Mesenchymal stem cell (in vitro differentiated cells and primary cell): ENCODE measurements at places on chromosomes 5 and 9.

- peak; percentile 31 for DNase-seq
These were observed 94.3 kb upstream of the MAMDC2 start for GRCh38 chr9:69949396-69949795.

DNA sequence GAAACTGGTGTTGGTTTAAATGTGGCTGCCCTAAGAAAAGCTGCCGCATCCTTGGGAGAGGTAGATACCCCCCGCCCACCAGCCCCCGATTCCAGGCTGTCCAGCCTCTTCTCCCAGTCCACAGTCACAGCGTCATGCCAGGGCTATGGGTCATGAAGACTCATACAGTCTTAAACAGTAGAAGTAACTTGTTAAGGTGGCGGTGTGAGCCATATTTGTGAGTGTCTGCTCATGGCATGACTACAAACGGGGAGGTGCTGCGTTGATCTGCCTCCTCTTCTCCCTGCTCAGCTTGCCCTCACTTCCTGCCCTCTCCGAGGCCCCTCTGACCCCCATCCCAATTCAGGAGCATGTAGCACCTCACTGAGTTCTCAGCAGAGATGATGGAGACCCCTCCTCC lies 20.8 kb downstream of the FGD3 start:
- no peak for DNase-seq

GRCh38 chr5:38529955-38530646 lies 26.3 kb downstream of the LIFR start:
- DNase-seq = no peak

DNA sequence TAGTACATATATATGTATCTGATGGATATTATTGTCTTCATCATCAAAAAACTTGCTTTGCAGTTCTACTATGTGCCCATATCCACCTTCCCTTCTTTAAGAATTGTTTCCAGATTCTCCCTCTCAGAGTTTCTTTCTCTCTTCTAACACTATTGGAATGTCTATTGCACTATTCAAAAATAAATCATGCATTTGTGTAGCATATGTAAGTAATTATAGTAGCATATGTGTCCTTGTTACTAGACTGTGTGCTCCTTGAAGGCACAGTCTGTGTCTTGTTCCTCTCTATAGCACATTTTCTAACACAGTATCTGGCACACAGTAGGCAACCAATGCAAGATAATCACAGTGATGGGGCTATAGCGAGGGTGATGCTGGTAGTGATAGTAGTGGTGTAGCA lies 43.4 kb upstream of the TRIM32 start:
- DNase-seq = no peak

GRCh38 chr9:71769175-71770161 lies 1.2 kb upstream of the CEMIP2 start:
- DNase-seq = peak; percentile 45

GRCh38 chr9:19935422-19935821 lies 146.6 kb upstream of the SLC24A2 start:
- no peak for DNase-seq

DNA sequence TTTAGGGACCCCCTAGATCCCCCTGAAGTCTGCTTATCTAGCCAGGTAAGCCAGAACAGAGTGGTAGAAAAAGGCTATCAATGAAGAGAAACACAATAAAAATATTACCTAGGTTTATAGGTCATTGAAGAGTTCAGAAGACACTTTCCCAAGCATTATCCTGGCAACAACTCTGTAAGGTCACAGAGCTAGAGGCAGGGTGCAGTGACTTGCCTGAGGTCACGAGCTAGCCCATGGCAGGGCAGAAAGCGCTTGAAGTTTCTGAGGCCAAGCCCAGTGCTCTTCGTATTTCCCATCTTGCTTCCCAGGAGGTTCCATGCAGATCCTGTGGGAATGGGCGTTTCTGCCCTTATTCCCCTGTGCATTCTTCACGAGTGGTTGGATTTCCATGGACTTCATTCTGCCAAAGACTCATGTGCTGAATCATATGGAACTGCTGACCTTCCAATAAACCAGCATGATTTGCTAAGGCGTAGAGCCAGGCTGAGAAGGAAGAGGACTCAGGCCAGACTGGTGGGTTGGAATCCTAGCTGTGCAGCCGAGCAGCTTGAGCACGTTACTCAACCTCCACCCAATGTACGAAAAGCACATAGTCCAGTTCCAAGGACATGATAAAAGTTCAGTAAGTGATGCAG lies 22.1 kb downstream of the TRMO start:
- no peak for DNase-seq

DNA sequence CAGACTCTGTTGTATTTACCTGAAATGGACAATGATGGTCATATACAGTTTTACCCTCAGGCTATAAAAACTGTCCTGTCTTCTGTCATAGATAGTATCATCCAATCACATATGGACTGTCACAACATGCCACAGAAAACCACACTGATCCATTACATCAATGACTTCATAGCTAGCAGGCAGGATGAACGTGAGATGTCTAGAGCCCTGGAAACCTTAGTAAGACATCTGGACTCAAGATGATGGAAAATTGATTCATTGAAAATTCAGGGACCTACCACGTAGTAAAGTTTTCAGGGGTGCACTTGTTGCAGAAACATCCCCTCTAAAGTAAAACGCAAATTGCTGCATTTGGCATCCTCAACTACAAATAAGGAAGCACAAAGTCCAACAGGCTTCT lies 284.4 kb upstream of the RGMB start:
- DNase-seq = no peak

- DNase-seq = no peak
These were observed 154.6 kb downstream of the COL23A1 start for GRCh38 chr5:178435321-178436238.

DNA sequence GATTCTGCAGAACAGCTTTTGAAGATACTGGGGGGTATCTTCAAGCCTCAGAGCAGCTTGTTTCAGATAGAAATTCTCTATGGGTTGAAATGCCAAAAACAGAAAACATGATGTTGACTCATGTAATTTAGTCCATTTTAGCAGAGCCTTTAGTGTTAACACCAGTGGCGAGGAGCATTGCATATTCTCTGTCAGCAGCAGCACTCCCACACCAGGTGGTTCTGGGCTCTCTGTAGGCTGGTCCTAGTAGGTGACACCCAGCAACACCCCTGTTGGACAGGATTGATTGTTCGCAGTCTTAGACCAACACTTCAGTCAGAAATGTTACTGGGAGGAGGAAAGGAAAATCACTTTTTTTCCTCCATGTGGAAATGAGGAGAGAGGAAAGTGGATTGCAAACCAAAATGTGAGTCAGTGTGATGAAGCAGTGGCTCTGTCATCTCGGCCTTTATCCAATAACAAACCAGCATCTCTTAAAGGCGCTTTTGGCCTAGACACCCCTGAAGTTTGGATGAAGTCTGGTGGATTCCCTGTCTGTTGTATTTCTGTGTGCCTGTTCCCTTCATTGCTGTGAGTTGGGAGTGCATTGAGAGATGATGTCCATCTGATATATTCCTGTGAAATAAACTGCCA lies 16.8 kb downstream of the SLC46A2 start:
- DNase-seq = no peak

- no peak for DNase-seq
These were observed 153.5 kb downstream of the SLC28A3 start for GRCh38 chr9:84187090-84187489.

GRCh38 chr5:131994533-131995226 lies 16.8 kb downstream of the ACSL6 start:
- no peak for DNase-seq

DNA sequence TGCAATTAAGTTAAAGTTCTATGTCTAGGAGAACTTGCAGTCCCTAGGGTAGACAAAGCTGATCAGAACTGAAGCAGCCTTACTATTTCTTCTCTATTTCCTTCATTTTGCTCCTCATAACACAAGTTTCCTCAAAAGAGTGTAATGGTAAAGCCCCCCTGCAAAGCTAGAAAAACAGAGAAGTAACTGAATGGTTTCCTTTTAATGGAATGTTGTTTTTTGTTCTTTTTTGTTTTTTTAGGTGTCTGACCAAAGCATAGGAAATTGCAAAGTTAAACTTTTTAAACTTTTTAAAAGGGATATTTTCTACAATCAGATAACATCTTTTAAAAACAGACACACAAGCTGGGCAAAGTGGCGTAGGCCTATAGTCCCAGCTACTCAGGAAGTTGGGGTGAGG lies 145.7 kb downstream of the TLE1 start:
- DNase-seq = no peak

GRCh38 chr9:129702589-129703520 lies 37.4 kb downstream of the PRRX2 start:
- DNase-seq = peak; percentile 91

GRCh38 chr5:59744531-59744992 lies 149.0 kb downstream of the PDE4D start:
- peak; percentile 49 for DNase-seq

DNA sequence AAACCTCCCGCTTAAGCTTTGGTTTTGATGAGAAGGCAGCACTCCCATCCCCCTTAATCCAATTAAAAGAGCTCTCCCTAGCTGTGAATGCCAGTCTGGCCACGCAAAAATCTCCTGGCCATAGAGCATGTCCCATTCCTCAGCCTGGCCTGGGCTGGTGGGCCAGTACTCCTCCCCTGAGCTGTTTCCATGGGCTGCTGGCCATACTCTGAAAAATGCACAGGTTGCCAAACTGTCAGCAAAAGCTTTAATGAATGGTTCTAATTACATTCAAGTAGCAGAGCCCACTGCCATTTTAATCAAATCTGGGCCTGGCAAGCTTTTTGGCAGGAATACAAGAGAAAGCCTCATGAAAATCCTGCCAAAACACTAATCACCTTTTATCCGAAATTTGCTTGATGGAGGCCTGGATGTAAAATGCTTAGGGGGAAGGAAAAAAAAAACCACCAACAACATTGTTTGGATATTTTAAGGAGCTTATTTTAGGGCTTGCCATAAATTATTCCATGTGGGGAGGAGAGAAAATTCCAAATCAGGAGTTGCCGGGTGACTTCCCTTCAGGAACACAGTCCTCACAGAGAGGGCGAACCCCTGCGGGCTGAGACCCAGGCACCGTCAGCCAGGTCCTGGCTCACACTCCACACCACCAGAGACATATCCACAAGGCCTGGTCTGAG lies 243.3 kb downstream of the SEC61B start:
- no peak for DNase-seq

- DNase-seq = no peak
These were observed 135.2 kb upstream of the NFIL3 start for GRCh38 chr9:91558879-91559278.

DNA sequence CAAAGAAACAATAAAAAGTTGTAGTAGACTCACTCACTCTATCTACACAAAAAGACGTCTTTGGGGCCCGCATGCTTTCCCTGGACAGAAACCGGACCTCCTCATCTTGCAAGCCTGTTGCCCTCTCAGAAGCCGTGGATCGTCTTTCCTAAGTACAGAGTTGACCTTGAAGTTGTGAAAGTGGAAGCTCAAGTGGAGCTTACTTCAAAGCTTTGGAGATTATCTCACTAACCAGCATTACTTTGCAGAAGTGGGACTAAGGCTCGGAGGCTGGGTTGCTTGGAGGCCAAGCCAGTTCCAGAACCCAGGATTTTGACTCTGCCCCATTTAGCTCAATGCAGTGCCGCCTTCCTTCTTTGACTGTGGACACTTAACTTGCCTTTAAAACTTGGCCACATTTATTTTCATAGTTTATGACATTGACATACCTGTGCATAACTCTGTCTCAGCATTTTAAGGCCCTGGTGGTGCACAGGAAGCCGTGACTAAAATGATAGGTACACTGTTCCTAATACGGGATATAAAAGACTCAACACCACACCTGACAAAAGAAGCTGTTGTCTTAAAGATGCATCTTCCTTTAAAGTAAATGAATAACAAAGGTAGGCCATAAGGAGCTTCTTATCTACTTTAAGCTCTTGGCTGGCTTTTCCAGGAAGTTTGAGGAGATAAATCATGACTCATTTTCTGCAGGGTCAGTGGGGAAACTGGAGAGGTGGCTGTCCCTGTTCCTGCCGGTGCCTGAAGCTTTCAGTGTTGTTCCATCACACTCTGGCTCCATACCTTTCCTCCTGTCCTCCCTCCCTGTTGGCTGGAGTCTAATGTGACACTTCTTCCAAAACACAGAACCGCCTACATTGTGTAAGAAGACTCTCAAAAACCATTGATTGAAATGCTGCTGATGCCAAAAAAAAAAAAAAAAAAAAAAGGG lies 10.7 kb downstream of the SLC25A25 start:
- peak; percentile 88 for DNase-seq

DNA sequence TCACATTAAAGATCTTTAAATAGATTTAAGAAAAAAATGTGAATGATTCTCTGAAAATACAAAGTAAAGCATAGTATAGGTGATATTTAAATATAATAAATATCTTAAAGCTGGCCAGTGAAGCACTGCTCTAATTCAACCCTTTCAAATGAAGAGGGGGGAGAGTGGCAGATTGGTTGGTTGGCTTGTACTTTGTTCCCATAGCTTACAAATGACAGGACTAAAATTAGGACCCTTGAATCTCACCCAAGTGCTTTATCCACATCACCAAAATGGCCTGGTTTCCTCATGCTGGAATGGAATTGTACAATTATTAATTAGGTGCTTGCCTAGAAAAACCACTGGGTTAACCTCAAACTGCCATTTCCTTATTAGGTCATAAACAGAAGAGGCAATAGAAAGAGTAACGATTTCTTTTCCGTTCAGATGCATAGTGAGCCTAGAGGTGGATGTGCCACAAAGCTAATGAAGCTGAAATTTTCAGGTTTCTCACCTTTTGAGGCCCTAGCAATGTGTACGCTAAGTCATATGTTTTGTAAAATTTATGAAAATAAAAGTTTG lies 354.5 kb upstream of the CDH6 start:
- no peak for DNase-seq

DNA sequence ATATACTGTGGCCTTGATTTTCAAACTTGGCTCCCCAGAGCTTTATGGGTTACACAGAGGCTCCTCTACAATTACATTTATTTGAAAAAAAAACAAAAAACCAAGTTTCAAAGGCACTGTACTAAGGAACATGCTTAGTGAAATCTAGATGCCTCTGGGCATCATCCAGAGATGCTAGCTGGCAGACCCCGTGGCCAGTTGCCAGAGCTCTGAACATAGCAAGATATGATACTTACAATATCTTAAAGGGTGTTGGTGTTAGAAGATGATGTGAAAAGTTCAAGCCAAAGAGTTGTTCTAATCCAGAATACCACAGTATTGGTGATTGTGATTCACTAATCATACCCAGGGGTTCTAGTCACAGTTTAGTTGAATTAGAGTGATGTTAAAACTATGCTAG lies 87.8 kb downstream of the JAK2 start:
- no peak for DNase-seq

GRCh38 chr5:80793354-80793753 lies 138.6 kb upstream of the DHFR start:
- no peak for DNase-seq

DNA sequence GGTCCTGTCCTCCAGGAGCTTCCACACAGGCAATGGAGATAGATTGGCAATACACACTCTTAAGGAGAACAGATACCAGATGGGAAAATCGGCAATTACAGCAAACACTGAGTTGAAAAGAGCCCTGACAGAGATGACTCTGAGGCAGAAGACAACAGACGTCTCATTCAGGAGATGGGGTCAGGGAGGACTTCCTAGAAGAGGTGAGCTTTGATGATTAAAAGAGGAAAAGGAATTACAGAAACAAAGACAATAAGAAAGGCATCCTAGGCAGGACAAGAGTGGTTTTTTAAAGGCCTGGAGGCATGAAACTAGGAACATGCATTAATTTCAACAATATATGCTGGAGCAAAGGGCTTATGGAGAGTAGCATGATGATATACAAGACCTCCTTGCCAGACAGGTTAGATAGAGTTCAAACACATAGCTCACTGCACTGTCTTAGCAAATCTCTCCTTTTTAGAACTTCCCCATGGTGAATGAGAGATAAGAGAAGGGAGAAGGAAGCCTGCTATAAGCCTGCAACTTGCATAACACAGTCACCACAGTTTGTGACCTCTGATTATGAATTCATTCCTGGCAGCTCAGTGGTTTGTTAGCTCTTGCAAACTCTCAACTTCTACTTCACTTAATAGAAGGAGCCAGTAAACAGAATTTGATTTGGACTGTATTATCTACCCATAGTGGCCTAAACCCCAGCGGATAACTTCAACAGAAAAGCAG lies 48.5 kb downstream of the SIL1 start:
- peak; percentile 49 for DNase-seq
